ENCODE measurements at places on chromosomes 12 and 14.

DNA sequence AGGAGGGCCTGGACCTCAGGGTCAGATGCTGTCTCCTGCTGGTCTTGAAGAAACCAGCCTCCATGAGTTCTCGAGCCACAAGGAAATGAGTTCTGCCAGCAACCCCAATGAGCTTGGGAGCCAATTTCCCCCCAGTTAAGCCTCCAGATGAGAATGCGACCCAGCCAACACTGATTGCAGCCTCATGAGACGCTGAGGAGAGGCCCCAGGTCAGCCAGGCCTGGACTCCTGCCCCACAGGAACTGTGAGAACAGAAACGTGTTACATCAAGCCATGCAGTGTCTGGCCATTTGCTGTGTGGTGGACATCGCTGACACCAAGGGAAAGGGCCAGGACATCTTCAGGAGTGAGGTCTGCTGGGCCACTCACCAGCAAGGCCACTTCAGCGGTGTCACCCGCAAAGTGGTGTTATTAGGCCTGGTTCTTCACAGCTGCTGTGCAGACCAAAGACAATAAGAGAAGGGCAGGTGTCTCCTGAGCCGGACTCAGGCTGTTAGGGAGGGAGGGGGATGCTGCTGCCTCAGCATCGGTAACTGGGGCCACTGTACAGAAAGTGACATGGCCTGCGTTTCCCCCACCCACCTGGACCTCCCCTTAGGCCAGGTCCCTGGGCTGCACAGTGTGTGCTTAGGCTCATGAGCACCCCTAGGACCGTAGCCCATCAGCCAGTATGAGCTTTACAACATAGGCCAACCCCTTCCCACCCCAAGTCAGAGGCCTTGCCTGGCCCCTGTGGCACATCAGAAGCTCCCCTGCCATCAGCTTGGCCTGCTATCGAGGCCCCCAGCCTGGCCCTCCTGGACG lies 272.4 kb upstream of the RTL1 start:
- no peak for DNase-seq

DNA sequence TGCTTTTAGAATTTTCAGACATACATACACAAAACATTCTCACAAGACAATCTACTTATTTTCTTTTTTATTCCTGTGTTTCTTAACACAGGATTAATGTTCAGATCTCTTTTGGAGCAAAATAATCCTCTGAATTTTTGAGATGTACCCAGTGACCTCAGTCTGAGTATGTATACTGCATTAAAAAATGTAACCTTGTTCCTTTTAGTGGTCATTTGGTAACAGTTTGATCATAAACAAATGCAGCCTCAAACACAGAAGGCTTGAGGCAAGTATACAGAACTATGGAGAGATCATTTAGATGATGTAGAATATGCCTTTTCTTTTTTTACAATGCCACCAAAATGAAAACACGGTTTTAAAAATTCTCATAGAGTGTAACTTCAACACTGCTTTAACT lies 9.7 kb downstream of the HIF1A start:
- DNase-seq: no peak

- no peak for DNase-seq
Measured at GRCh38 chr14:93171376-93171775, 13.3 kb downstream of the MOAP1 start.

DNA sequence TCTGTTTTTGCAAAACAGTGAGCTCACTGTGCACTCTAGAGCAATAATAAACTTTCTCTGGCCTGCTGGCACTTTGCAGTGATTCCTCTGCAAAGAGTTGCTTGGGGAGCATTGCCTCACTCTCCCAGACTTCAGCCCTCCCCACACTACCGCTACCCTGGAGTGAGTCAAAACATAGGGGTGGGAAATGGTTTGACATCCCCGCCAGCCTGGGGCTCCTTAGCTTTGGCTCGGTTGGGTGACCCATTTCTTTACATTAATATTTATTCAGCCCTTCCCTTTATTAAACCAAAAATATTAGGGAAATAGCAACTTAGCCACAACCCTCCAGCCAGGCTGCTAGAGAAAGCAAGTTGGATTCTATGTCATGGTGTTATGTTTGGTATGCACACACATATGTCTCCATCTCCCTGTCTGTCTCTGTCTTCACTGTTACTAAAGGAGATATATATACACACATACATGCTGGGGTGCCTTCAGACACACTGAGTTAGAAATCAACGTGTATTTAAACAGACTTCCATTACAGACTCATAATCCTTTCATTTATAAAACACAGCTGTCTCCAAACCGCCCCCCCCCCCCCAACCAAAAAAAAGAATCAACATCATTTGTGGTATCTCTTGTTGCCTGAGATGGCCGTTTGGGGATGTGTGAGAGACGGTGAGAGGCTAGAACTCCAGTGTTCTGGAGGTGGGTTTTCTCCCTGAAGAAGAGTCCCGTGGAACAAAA lies 3.4 kb upstream of the IRF2BPL start:
- no peak for DNase-seq

- DNase-seq: no peak
Measured at GRCh38 chr12:46669720-46670119, 156.1 kb downstream of the SLC38A4 start.

- DNase-seq: no peak
Measured at GRCh38 chr12:31466768-31467167, 124.2 kb downstream of the DENND5B start.

DNA sequence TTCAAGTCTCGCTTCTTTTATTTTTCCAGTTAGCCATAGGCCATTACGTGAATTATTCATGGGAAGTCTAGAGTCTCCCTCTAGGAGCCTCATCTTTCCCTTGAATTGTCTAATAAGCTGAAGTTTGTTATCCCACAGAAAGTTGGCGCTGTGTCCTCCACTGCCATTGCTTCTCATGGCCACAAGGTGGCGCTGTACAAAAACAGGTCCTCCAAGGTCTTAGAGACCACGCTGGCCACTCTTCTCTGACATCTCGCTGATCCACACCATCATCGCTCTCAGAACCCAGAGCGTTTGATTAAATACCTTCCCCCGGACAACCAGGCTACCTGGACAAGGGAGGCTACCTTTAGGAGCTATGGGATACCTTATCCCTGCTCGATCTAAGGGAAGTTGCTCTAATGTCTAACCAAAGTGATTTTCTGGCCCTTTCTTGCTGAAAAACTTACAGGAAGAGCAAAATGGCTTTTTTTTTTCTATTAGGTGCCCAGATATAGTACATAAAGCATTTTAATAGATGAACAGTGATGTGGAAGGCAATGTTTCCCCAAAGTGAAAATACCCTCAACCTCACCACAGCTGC lies 110.0 kb downstream of the CCDC60 start:
- DNase-seq: peak; percentile 78

DNA sequence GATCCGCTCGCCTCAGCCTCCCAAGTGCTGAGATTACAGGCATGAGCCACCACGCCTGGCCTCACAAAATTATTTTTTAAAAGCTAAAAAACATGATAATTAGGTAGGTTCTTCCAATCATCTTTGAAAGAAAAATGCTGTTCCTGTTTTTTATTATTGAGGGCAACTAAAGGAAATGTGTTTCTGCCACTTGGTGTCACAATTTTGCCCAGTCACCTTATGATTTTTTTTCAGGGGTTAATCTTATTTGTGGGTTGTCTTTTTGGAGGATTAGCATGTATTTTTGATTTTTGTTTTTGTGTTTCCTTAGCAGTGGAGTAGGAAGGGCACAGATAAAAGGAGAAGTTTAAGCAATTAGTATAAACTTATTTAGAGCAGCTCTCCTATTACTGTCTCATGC lies 79.8 kb downstream of the PRORP start:
- no peak for DNase-seq

DNA sequence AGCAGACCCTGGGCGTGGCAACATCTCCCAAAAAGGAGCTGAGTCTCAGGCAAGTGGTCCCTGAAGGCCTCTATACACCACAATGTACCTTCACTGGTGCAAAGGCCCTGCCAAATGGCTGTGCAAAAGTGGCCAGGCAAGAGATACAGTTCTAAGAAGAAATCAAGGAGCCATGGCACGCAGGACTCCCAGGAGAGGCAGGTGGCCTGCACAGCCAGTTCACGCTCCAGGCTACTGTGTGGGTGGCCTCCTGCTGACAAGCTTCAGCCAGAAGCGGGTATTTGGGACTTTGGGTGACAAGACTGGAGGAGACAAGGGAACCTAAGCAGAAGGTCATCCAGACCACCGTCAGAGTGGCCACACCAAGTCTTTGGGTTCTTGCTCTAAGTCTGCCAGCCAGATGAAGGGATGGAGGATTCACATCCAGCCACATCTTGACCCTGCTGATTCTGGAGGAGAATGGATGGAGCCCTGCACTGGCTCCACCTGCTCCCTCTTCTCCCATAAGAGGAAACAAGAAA lies 20.5 kb upstream of the ZFP36L1 start:
- no peak for DNase-seq
